NCI-H526 treated with DMSO at 0.1 percent for 48 hours (cell line): ENCODE measurements at places on chromosomes 13 and 19.

DNA sequence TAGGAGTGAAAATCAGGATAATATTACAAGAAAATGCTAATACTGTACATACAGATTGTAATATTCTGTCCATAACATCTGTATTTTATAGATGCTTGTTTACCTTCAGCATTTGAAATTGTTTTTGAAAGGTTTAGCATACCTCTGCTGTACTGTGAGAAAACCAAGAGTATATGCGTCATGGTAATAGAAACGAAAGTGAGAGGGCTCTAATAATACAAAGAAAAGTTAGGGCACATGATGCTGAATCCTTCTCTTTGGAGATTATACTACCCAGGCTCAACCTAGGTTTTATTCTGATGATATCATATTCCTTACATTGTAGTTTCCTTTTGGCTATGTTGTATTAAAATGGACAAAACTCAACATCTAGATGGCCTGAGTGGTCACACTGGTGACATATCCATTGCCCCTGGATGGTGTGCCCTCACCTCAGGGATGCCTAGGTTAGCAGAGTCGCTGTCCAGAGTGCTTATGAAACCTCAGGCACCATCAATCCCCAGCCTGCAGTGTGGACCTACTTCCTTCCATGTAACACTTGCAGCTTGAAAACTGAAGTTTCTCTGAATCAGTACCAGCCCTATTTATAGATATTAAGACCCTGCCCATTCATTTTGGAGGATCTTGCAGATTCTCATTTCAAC is 253.7 kb downstream of the KCTD12 start:
- no peak for DNase-seq

DNA sequence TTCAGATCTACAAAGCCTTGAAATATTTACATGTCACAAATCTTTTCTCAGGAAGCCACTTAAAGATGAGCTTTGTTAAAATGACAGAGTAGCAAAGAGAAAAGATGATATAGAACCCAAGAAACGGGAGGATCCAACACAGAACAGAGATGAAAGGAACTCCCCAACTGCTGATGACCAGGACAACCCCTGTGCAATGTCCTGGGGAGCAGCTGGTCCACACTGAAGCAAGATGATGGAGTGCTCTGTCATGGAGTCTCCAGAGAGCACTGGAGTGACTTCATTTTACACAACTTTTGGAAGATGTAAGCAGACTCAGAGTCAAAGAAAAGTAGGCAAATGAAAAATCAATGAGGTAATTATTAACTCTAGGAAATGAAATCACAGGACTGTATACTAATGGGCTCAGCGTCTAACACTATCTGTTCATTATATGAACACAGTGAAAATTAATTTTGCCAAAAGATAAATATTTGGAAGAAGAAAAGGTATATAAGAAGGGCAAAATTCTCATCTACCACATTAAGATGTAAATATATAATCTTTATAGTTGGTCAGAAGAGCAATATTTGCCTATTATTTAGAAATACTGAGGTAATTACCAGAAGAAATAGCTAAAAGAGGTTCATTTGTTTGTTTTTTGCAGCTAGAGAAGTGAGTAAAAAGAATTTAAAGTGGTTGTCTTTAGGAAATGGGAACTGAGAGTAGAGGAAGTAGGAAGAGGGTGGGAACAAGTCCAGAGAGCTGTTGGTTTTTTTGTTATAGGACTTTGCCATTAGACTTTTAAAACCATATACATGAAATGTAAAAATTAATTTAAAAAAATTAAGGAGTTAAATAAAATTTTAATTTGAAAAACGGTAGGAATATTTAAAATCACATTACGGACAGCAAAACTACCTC is 30.5 kb downstream of the MTRF1 start:
- no peak for DNase-seq

DNA sequence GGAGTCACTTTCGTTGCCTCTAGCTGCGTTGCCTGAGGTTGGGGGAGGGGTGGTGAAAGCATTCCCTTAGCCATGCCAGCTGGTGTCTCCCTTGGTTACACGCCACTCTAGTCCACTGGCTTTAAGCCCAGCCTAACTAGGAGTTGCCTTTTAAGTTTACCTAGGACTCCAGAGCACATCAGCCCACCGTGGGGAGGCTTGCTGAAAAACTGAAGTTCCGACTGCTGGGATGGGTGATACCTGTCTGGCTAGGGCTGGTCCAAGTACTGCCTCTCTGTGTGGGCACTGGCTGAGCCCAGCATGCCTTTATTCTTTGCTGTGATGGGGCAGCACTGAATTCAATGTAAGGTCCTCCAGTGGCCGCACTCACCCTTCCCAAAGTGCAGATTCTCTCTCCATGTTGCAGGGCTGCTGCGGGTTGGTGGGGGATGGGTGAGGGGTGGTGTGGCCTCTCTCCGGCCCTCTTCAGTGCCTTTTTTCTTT is 11.8 kb upstream of the CEACAM1 start:
- DNase-seq = peak; percentile 26

DNA sequence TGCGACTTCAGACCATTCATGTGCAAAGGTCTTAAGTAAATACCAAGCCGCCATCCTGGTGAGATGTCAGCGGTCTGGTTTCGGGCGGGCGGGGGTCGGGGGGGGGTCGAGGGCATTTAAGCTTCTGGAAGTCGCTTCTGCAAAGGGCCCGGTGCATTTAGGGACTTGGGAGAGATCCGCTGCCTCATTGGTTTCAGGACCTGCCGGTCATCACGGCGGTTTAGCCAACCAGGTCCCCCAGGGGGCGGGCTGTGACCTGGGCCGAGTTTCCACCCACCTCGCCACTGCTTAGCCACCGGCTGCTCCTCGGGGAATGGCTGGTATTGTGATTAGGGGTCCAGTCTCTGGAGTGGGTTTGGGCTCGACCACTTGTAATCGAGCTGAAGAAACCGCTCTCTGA is 7.8 kb downstream of the ANKLE1 start:
- peak; percentile 2 for DNase-seq

GRCh38 chr13:109834973-109835720 is 48.8 kb upstream of the IRS2 start:
- peak; percentile 69 for DNase-seq

DNA sequence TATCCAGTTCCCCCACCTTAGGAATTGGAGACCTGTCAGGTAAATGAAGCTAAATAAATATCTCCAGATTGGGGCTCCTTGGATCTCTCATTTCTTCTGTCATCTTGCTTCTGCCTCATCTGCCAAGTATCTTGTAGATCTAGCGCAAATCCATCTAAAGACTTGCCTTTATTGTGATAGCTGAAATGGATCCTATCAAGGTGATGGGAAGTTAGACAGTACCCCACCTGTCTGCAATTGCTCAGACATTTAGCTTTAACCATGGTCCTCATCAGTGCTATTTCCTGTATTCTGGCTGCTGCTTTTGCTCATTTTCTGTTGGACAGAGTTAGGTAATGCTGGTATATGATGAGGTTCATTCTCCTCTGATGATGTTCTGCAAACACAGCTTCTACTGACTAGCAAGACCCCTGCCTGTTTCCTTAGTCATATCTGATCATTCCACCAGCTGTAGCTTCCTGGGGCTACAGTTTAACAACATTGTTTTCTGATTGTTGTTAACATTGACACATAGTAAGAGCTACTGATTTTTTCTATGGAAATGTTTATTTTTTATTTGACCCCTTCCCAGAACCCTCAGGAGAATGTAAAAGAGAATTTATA is 340.0 kb downstream of the DCT start:
- no peak for DNase-seq

DNA sequence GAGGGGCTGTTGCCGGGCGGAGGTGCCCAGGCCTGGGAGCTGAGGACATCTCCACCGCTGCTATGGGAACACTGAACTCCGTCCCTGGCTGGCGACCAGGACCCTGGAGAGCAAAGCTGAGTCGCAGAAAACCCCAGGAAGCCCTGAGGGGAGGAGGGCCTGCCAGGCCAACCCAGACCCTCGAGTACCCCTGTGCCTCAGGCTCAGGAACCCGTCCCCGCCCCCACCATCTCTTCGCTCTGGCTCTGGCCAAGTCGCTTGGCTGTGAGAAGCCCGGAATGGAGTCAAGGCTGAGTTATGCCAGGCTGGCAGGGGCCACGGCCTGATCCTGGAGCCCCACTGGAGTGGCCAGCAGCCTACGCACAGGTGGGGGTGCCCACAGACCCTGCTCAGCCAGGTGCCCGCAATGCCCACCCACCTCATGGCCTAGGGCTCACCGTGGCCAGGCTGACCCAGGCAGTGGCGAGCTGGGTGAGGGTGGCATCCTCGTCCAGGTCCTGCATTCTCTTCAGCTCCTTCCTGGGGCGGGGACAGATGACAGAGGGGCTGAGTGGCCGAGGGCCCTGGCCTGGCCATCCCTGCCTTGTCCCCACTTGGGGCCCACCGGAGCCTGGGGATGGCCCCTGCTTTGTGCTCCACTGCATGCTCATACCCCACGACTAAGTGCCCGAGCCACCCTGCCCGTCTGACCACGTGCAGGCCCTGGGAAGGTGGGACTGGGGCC is 8.5 kb upstream of the CERS1 start:
- DNase-seq = no peak

DNA sequence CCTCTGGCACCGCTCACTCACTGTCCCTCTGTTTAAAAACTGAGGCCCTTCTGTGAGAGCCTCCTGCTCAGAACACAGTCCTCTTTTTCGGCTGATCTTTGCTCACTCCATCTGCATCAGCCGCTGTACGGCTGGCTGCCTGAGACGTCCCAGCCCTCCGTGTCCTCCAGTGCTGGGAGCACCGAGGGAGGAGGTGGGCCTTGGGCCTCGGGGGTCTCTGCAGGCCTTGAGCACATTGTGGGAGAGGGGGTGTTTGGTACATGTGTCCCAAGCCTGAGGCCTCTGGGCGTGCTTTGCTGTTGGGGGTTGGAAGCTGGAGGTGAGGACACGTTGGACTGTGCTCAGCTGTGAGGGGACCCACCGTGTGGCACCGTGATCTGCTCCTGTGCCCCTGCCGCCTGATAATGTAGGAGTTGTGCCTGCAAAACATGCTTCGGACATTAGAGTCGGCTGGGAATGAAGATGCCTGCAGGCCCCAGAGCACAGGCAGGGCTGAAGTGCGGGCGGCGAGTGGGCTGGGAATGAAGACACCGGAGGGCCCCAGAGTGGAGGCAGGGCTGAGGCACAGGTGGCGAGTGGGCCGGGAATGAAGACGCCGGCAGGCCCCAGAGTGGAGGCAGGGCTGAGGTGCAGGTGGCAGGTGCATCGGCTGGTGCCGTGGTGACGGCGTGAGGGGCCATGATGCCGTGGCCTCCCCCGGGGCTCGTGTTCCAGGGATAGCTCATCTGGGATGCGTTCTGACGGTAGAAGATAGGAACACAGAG is 30.6 kb downstream of the MCF2L start:
- DNase-seq = peak; percentile 45

DNA sequence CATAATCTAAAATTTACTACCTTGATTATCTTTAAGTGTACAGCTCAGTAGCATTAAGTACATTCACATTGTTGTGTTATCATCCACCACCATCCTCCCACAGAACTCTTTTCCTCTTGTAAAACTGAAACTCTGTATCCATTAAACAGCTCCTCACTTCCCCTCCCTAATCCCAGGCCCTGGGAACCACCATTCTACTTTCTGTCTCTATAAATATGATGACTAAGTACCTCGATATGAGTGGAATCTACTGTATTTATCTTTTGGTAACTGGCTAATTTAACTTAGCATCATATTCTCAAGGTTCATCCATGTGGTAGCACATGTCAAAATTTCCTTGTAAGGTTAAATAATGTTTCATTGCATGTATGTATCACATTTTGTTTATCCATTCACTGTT is 49.0 kb upstream of the POMP start:
- no peak for DNase-seq

DNA sequence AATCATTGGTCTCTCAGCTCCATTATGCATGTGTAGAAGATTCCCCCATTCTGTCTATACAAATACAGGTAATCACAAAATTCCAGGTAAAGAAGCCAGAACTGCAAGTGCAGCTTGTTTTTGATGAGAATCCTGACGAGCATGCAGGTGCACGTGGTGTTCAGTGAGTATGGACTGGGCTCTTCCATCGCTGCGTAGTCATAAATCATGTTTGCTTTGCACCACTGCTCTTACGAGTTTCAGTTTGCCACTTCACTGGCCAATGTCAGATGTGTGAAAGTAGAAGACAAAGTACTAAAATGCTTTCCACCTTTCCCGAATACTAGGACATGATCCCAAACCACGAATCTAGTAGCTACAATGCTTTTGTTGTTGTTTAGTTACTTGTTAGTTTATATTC is 390.7 kb downstream of the LIG4 start:
- DNase-seq = no peak

- no peak for DNase-seq
Measured at GRCh38 chr13:96080676-96081075, 9.2 kb upstream of the HS6ST3 start.
